ENCODE measurements at places on chromosomes 1 and 21. TPM values are rescaled to one million over a fixed set of nuclear protein-coding genes. Genes with fewer than 3 reads are reported as not detected.

DNA sequence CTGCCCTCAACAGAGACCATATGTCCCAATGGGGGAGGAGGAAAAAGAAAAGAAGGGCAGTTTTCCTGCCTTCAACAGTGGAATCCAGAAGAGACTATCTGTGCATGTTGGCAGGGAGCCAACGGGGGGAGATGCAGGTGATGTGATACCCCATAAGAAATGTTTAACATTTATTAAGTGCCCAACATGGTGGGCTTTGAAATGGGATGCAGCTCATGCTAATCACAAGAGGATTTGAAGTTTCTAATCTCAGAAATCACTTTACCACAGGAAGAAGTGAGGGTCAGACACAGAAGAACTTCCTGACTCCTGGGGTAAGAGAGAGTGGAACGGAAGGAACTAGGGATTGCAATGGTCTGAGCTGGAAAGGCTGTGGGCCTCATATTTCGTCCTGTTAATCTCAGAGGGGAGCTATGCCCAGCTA, 16.2 kb downstream of the CSRP1 start:
- no peak for DNase-seq

GRCh38 chr1:113118266-113118665, 45.3 kb downstream of the LRIG2 start:
- DNase-seq, result no peak

DNA sequence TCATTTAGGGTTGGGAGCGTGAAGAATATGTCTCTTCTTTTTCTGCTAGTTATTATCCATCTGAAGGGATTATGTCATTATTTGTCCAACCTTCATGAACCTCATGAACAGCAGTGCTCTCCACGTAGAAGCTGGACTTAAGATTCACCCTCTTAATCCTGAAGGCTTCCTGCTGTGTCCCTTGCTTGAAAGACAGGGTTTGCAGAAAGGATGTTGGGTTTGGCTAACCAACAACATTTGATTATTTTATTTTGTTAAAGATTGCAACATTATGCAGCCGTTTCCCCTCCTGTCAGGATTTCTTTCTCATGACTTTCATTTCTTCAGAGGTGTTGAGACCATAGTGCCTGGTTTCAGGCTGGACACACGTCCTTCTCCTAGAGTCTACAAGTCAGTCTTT, 75.2 kb downstream of the NGF start:
- peak; percentile 32 for DNase-seq

- DNase-seq, result peak; percentile 71
These were observed 773 bp downstream of the CHD1L start for GRCh38 chr1:147243228-147243685.

GRCh38 chr1:98327220-98327861, 334.2 kb upstream of the SNX7 start:
- DNase-seq, result no peak

- no peak for DNase-seq
These were observed 4.1 kb upstream of the PTPN7 start for GRCh38 chr1:202164271-202165037.

DNA sequence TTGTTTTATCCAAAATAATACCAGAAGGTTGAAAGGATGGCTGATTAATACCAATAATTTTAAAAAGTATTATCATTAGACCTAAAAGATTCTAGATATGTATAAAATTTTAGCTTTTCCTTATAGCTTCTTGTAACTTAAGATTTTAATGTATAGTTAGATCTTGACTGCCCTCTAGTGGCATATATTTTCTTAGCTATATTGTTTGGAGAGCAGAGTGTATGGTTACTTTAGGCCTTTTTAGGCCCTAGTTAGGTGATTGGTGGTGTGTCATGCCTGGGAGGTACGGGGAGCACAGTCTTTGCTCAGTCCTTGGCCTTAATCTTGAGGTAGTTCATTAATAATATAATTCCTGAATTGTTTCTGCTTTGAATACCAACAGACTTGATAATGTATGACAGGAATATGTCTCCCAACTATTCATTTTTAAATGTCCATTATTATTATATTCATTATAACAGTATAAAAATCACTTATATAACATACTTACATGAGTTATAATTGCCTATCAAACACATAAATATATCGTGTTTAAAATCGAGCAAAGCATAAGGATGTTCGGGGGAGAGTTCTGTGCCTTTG, 328.4 kb downstream of the ZP4 start:
- DNase-seq, result no peak

The B3GALT2 gene
- 0.25 TPM for total RNA-seq

The TRNP1 gene
- 38.3 TPM for total RNA-seq

The SPRR4 gene
- not detected for total RNA-seq

The PRDM2 gene
- total RNA-seq, result 42.6 TPM

The MYCL gene
- total RNA-seq, result 4.2 TPM

The LAMTOR5 gene
- 183 TPM for total RNA-seq

The TRIM62 gene
- total RNA-seq, result 6.2 TPM

The SLC44A5 gene
- total RNA-seq, result 0.66 TPM

Measured in kidney (tissue), 22 donors.